Brain microvascular endothelial cell (primary cell): ENCODE measurements at places on chromosomes 12 and 14.

GRCh38 chr12:103369929-103370328 lies 125.8 kb downstream of the C12orf42 start:
- no peak for DNase-seq

DNA sequence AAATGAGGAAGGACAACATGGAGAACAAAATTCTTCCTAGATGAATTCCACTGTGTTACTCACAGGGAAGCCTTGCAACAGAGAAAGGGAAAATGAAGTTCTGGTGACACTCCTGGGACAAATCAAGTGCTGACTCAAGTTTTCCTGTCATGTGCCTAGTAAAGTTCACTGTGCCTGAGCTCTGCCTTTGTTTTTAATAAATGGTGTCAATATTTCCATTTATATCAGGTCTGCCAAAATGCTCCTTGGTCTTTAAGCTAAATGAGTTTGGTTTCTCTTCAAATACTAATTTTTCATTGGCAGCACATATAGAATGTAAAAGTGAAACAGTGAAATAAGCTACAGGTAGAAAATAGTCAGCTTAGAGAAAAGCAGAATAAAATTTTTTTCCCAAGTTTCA lies 33.0 kb downstream of the HIGD1C start:
- peak; percentile 57 for DNase-seq

GRCh38 chr14:85400678-85401077 lies 129.3 kb upstream of the FLRT2 start:
- no peak for DNase-seq

DNA sequence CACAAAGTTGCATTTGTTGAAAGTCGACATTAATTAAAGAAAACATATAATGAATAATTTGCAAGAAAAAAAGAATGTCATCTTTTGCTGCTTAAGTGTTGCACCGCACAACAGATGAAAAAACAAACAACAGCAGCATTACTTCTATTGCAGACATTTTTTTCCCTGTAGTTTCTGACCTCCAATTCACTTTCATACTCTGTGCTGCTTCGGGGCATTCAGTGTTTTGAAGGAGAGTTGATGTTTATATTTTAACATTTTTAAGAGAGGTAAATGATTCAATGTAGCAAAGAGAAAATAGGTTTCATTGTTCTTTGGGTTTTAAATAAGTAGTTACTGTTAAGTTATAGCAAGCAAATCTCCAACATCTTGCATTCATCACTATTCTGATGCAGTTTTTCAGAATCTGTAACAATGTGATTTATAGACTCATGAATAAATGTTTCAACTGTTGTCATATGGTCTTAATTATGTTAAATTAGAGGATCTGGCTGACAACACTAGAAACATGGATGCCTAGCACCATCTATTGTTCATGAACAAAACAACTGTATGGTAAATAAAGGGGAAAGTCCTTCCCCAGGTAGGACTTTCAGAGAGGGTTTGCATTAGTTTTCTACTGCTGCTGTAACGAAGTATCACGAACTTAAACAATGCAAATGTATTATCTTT lies 168.1 kb downstream of the BCAT1 start:
- DNase-seq: no peak

- no peak for DNase-seq
Observed at GRCh38 chr14:32014057-32014456, 63.0 kb upstream of the ARHGAP5 start.

GRCh38 chr12:66947119-66947518 lies 268.2 kb upstream of the GRIP1 start:
- no peak for DNase-seq

GRCh38 chr14:22985894-22986507 lies 3.6 kb upstream of the AJUBA start:
- DNase-seq: no peak

DNA sequence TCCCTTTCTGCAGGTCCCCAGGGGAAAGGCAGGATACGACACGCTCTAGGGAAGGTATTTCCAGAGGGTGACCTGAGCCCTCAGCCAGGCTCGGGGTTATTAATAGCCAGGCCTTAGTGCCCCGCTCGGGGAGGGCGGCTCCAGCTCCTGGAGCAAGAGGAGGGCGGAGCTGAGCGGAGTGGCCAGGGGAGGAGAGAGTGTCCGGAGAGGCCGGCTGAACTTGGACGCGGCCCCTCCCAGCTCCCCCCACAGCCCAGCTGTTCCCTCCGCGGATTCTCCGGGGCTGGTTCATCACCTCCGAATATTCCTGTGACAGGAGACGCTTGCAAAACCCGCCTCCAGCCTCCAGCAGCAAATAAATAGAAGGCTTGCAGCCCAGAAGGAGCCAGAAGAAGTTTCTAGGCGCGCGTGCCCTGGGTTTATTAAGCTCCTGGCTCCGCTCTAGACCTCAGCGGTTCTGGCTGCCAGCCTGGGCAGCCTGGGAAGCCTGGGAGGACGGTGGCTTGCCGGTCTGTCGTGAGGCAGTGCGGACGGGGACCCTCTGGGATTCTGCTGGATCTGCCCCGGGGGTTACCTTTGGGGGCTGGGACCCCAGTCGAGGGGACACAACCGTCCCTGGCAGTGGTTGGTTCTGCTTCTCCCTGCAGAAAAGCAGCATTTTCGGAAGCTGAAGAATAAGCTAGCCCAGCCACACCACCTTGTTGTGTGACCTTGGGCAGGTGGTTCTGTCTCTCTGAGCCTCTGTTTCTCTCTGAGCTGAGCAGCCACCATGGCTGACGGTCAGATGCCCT lies at the start of gene HSPB8:
Gene HSPB8 (plus strand): TSS at position 388 of the 791 bp plus-strand sequence. CDS start 382 bp downstream, at position 770.
- peak; percentile 84 for DNase-seq

- no peak for DNase-seq
Observed at GRCh38 chr12:34126239-34126641, 103.9 kb downstream of the ALG10 start.

- DNase-seq: no peak
Observed at GRCh38 chr14:66992776-66993175, 196.5 kb upstream of the GARIN2 start.

- no peak for DNase-seq
Observed at GRCh38 chr12:6903722-6904121, 900 bp upstream of the LRRC23 start.

GRCh38 chr14:104107101-104107581 lies 21.6 kb downstream of the ASPG start:
- DNase-seq: no peak

DNA sequence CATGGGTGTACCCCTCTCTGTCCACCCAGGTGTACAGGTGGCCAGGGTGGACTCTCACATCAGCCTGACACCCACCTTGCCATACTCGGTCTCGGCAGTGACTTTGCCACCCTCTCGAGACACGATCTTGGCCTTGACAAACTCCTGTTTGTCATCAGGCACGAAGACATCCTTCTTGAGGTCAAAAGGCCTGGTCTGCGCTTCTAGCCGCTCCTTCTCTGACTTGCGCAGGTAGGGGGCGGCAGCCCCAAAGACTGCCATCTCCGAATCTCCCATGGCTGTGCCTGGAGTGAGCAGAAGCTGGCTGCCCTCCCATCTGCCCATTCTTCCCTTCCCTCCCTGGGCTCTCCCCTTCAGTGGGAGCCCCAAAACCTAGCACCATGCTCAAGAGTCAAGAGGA lies 2.0 kb downstream of the MYH7 start:
- DNase-seq: no peak

DNA sequence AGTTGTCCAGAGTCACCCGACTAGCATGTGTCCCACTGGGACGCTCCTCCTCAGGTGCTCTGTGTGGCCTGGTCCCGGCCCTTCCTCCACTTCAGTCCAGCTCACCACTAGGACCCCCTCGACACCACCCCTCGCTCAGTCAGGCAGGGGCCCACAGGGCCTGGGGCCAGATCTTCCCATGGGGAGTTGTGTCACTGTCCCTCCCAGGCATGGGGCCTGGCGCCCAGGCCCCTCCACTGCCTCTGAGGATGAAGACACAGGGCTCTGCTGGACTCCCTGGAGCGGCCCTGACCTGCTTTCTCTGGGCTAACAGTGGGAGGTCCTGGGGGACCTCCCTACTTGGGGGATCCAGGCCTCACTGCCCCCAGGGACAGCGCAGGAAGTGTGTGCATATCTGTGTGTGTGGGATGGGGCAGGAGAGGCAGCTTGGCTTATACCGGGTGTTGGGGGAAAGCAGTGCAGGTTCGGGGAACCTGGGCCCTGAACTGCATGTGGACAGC lies 43.8 kb downstream of the KRT80 start:
- DNase-seq: no peak

DNA sequence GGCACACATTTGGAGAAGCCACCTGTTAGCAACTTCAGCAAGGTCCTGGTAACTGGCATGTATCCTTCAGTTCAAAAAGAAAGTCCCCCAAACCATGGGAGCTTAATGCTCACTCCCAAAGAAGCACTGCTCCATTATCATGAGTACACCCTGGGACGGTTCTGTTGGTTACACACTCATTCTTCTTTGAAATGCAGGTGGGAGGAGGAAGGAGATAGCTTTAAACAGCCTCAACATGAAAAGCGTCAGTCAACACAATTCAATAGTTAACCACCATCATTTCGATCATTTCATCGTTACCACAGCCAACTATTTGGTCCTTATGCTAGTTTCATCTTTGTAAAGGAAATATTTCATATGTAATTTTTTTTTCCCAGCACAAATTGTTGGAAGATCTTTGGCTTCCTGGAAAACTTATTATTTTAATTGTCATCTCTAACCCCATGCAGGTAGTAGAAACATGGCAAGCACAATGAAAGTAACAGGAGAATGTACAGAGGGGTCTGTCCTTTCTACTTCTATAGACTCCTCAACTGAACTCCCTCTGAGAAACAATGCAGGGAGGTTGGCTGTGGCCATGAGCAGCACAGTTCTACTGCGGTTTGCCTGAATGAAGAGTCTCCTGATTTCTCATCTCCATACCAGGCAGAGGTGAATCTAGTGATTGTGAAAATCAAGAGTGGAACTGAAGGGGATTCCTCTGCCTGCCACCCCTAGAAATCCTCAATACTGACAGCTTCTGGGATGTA lies 196.4 kb upstream of the FOXN3 start:
- no peak for DNase-seq

- no peak for DNase-seq
Observed at GRCh38 chr12:34205401-34205800, 183.1 kb downstream of the ALG10 start.

DNA sequence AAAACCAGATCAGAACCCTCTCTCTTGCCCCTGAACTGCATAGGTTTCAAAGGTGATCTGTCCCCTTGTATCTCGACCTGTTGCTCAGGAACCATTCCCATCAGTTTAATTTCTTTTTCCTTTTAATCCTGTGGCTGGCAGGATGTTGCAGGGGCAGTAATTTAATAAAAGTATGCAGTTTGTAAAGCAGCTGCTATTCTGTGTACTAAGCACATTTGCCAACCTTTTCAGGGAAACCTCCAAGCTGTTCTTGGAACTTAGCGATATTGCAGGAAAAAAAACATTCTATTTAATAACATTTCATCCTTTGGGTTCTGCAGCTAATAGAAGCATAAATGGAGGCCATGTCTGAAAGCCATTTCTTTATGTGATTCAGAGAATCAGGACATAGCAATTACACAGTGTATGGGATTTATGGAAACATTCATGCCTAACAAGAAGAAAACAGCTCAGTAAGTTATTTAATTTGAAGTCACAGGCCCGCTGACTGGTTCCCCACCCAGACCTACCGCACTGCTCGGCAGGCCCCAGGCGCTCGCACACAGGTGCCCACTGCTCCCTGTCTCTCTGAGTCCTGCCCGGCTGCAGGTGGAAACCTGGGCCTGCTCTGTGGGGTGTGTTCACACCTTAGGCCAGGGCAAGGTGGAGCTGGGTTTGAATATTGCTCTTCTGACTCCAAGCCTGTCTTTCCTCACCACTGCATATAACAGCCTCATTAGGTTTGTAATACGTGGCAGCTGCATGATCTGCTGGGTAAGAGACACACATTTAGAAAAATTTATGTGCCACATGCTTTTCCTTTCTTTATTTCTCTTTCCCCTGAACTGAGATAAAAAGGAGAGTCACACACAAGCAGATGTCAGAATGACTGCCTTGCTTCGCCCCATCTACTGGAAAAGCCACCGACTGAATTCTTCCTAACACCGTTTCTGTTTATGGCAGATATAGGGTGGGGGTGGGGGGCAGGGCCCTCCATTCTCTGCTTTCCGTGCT lies 119.7 kb downstream of the SLC25A47 start:
- DNase-seq: no peak

DNA sequence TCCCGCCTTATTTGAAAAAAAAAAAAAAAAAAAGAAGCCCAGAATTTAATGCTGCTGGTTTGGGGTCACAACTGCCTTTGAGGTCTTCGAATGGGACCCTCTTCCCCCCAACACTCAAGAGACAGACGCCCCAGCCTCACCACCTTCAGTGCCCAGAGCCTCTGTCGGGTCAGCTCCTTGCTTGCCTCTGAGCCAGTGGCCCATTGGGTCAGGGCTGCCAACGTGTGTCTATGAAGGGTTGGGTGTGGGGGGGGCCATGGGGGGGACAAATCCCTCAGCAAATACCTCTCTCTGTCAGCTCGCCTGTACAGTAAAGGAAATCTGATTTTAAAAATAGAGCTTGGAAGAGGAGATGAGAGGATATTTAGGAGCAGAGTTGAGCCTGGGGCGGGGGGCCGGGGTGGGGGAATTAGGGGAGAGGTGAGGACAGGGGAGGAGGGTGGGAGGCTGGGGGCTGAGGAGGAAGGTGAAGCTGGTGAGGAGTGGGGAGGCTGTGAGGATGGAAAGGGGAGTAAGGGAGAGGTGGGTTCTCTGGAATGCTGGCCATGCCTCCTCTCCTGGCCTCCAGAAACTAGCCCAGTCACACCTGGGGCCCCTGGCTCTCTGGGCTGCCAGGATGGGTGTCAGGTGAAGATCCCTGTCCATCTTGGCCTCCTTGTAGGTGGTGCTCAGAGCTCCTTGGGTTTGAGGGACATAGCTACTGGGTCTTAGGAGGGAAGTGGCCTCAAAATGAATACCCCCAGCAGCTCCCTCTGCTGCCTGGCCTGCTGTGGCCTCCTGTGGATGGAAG lies 13.3 kb downstream of the RTL1 start:
- DNase-seq: no peak

DNA sequence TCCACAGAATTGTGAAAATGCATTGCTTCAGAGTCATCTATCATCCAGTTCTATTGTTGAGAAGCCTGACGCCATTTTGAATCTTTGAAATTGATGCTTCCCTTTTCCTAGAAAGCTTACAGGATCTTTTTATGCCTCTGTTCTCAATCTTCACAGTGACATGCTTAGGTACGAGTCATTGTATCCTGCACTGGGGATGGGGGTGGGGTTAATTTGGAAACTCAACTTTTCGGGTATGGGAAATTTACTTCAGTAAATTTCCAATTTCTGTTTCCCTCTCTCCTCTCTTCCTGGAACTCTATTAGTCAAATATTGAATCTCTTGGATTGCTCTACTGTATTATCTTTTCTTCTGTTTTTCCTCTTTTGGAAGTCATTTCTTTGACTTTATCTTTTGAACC lies 24.5 kb downstream of the RNASE10 start:
- no peak for DNase-seq

GRCh38 chr14:75216427-75217006 lies 40.1 kb upstream of the TMED10 start:
- DNase-seq: no peak

- DNase-seq: no peak
Observed at GRCh38 chr14:99317231-99318090, 45.5 kb upstream of the BCL11B start.

DNA sequence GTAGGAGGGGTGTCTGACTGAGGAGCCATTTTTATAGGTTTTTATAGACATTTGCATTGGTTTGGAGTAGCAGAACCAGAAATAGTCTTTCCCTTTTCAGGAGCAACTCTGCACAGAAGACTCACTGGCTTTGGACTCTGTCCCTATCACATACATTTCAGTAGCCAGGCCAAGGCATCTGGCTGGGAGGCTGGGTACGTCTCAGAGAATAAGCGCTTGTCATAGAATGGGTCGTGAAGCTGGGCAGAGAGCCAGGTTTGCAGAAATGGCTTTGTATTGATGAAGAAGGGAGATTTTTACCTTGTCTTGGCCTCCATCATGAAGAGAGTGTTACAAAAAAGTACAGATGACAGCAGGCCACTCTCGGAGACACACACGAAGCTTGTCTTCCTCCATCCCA lies 98.6 kb downstream of the CACNA1C start:
- DNase-seq: no peak
